GM12878 (cell line): ENCODE measurements at places on chromosomes 3 and 15. TPM values are rescaled to one million over a fixed set of nuclear protein-coding genes. Genes with fewer than 3 reads are reported as not detected.

The SERPINI2 gene
- polyA plus RNA-seq, result not detected in 2 replicates

The ROPN1 gene
- not detected in 2 replicates for polyA plus RNA-seq

- no peak overlapping the region for H3K4me3 ChIP-seq
- H3K27me3 ChIP-seq, result no peaks in the 10 kb centered on the region
- no peak for DNase-seq
- no peaks in the 10 kb centered on the region for H3K4me1 ChIP-seq
- H3K27ac ChIP-seq, result no peak overlapping the region
These were observed 42.8 kb downstream of the TLE3 start for GRCh38 chr15:70054884-70055387.

GRCh38 chr15:40006003-40006402 is 33.0 kb downstream of the SRP14 start:
- no peaks in the 10 kb centered on the region for H3K4me1 ChIP-seq
- H3K27ac ChIP-seq, result no peak overlapping the region
- no peaks in the 10 kb centered on the region for H3K27me3 ChIP-seq
- H3K36me3 ChIP-seq, result peaks cover 11% of the 10 kb centered on the region

GRCh38 chr15:53590380-53590779 is 169.1 kb downstream of the WDR72 start:
- H3K27me3 ChIP-seq, result no peaks in the 10 kb centered on the region
- no peaks in the 10 kb centered on the region for H3K36me3 ChIP-seq
- no peak for DNase-seq

DNA sequence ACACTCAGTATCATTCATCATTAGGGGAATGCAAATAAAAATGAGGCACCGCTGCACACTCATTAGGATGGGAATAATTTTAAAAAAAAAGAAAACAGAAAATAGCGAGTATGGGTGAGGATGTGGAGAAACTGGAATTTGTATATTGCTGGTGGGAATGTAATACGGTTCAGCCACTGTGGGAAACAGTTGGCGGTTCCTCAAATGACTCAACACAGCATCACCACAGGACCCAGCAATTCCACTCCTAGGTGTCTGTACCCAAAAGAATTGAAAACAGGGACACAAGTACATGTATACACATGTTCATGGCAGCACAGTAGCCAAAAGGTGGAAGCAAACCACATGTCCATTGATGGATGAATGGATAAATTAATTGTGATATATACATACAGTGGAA is 35.2 kb upstream of the RFTN1 start:
- H3K4me3 ChIP-seq, result no peak overlapping the region
- H3K27me3 ChIP-seq, result no peaks in the 10 kb centered on the region
- H3K4me1 ChIP-seq, result peaks cover 13% of the 10 kb centered on the region
- H3K36me3 ChIP-seq, result no peaks in the 10 kb centered on the region
- no peak for DNase-seq

DNA sequence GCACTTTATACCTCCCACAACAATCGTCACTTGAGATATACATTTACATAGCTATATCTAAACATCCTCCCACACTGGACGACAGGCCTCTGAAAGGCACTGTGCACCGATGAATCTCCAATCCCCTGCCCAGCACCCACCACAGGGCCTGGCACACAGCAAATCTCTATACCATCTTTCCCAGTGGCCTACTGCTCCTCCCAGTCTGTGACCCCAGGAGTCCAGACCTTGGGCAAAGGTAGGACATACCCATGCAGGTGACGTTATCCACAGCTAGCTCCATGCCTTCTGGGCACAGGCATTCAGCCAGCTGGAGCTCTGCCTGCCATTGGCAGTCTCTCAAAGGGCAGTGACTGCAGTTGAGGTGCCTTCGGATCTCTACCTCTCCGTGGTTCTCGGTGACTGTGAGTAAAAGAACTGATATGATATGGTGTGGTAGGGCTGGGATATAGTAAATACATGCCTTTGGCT is 5.8 kb downstream of the LTK start:
- no peak overlapping the region for H3K4me3 ChIP-seq
- H3K36me3 ChIP-seq, result no peaks in the 10 kb centered on the region
- peaks cover 11% of the 10 kb centered on the region for H3K4me1 ChIP-seq
- no peak overlapping the region for H3K27ac ChIP-seq
- peaks cover 7% of the 10 kb centered on the region for H3K27me3 ChIP-seq
- no peak for DNase-seq

DNA sequence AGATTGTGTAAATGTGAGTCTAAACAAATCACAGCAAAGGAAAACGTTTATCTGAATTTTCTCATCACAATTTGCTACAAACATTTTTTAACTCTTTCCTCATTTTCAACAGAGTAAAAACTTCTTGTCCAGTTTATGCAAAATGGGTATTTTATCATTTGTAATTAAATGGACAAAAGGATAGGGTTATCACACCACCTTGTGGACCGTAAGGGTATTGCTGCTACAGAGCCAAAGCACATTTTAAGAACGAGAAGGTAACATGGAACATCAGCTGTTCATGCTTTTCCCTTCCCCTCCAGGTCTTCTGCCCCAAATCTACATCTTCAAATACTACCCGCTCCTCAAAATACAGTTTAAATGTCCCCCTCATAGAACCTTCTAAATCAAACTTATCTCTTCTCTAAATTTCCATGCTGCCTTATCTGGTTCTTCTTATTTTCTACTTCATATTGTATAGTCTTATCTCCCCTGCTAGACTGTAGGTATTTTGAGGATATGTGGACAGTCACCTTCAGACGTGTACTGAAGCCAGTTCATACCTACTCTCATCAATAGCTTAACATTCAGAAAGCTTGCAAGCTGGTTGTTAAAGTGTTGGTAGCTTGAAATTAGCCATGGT is 12.8 kb upstream of the SETMAR start:
- H3K27ac ChIP-seq, result no peak overlapping the region
- H3K4me1 ChIP-seq, result no peaks in the 10 kb centered on the region

- no peaks in the 10 kb centered on the region for H3K36me3 ChIP-seq
- H3K4me3 ChIP-seq, result no peak overlapping the region
- no peak for DNase-seq
- H3K4me1 ChIP-seq, result peaks cover 7% of the 10 kb centered on the region
- no peaks in the 10 kb centered on the region for H3K27me3 ChIP-seq
These were observed 699.6 kb downstream of the FHIT start for GRCh38 chr3:60551455-60552209.

The GRM7 gene
- not detected in 2 replicates for polyA plus RNA-seq

DNA sequence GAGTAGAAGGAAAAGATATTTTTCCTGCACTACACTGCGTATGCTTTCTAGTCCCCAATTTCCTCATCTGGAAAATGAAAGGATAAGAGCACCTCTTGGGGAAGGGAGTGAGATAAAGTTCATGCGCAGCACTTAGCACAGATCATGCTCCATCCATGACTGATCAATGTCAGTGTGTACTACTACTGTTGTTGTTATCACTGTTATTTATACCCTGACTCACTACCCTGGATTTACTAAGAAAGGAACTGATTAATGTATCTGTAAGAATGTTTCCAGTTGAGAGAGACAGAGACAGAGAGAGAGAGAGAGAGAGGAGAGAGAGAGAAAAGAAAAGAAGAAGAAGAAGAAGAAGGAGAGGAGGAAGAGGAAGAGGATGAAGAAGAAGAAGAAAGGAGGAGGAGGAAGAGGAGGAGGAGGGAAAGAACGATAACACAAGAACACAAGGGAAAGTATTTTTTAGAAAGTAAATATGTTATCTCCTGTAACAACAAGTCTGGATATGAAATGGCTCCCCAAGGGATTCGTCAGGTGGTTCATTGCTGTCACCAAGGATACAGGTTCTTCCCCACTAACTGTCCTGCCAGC is 212.2 kb upstream of the PROK2 start:
- H3K27me3 ChIP-seq, result no peaks in the 10 kb centered on the region
- no peak for DNase-seq
- no peaks in the 10 kb centered on the region for H3K36me3 ChIP-seq
- H3K4me3 ChIP-seq, result no peak overlapping the region
- H3K4me1 ChIP-seq, result no peaks in the 10 kb centered on the region
- H3K27ac ChIP-seq, result no peak overlapping the region

DNA sequence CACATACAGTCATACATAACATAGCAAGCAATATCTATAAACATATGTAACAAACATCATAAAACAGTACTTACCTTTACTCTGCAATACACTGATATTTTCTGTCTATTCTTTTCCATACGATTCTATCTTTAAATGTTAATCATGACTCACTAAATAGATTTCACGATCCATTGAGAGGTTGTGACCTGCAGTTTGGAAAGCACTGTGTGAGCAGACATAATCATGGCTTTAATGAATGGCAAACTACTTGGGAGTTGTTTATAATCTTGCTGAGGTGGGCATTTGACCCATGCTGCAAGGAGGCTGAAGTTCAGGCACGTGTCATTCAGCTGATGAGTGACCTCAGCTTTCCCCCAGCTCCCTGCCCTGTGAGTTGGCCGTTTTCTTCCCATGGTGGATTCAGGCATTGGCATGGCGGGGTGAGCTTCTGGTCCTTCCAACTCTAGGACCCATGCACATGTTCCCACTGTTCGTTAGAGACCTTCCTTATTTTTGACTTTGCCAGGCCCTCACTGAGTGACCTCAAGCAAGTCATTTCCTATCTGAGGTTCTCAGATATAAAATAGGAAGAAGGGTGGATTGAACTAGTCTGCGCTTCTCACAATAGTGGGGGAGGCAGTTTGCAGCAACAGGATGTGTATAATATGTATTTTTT is 41.7 kb downstream of the PAQR5 start:
- H3K4me3 ChIP-seq, result no peak overlapping the region
- no peak for DNase-seq
- H3K27me3 ChIP-seq, result no peaks in the 10 kb centered on the region; the same call in 1 of the 2 replicates

The GOLGA6L4 gene
- 0.04 and 0.23 TPM in 2 replicates for polyA plus RNA-seq

- H3K4me1 ChIP-seq, result peaks cover 44% of the 10 kb centered on the region
- no peak overlapping the region for H3K27ac ChIP-seq
- H3K36me3 ChIP-seq, result no peaks in the 10 kb centered on the region
- DNase-seq, result no peak
- no peak overlapping the region for H3K4me3 ChIP-seq
- no peaks in the 10 kb centered on the region for H3K27me3 ChIP-seq
These were observed 31.3 kb downstream of the LIPC start for GRCh38 chr15:58462973-58463663.

GRCh38 chr3:50303013-50303815 is at the start of gene HYAL1:
TSS of gene HYAL1 (minus strand) at chr3:50303574. CDS start at chr3:50302956, 618 bp downstream.
- H3K36me3 ChIP-seq, result no peaks in the 10 kb centered on the region
- DNase-seq, result no peak
- no peaks in the 10 kb centered on the region for H3K27me3 ChIP-seq
- H3K4me3 ChIP-seq, result no peak within 1 kb of the TSS
